ENCODE measurements at places on chromosomes 3 and 15. TPM values are rescaled to one million over a fixed set of nuclear protein-coding genes. Genes with fewer than 3 reads are reported as not detected.

CYP11A1 gene
- not detected for total RNA-seq

MEIS2 gene
- total RNA-seq = 9.7 TPM

AHSG gene
- not detected for total RNA-seq

SATB1 gene
- total RNA-seq = 11.5 TPM

SLC28A1 gene
- not detected for total RNA-seq

C3orf18 gene
- total RNA-seq = 2.3 TPM

GP9 gene
- total RNA-seq = not detected

UBA7 gene
- total RNA-seq = 44.2 TPM

RLBP1 gene
- not detected for total RNA-seq

GOLGA8G gene
- not detected for total RNA-seq

SERPINI2 gene
- total RNA-seq = not detected

CACNA2D3 gene
- total RNA-seq = not detected

TMEM212 gene
- not detected for total RNA-seq

BTLA gene
- total RNA-seq = under 0.01 TPM

TRANK1 gene
- total RNA-seq = 7.0 TPM

RAP2B gene
- 22.7 TPM for total RNA-seq

AGBL1 gene
- not detected for total RNA-seq

C3orf52 gene
- total RNA-seq = 0.32 TPM

BDH1 gene
- 2.6 TPM for total RNA-seq

TGM4 gene
- total RNA-seq = not detected

CLK3 gene
- total RNA-seq = 70.8 TPM

SLC51B gene
- not detected for total RNA-seq

PLSCR5 gene
- total RNA-seq = not detected

SNX22 gene
- total RNA-seq = 0.16 TPM

ABI3BP gene
- total RNA-seq = 17.4 TPM

GOLGA6L7 gene
- not detected for total RNA-seq

GP5 gene
- 0.06 TPM for total RNA-seq

MCTP2 gene
- total RNA-seq = 13.4 TPM

LRCH3 gene
- total RNA-seq = 90.9 TPM

RTP2 gene
- not detected for total RNA-seq

KNG1 gene
- total RNA-seq = not detected

REC114 gene
- total RNA-seq = not detected

APBA2 gene
- 3.1 TPM for total RNA-seq

HEG1 gene
- 92.2 TPM for total RNA-seq

EAF2 gene
- total RNA-seq = 1.1 TPM

GABRR3 gene
- total RNA-seq = not detected

HMG20A gene
- total RNA-seq = 50.5 TPM

ASB14 gene
- not detected for total RNA-seq

ZWILCH gene
- total RNA-seq = 16.5 TPM
